ENCODE measurements at places on chromosomes 7 and 10. TPM values are rescaled to one million over a fixed set of nuclear protein-coding genes. Genes with fewer than 3 reads are reported as not detected.

Gene CFTR
- total RNA-seq, result under 0.01 TPM

Gene TCERG1L
- 0.41 TPM for total RNA-seq

Gene OR2F1
- total RNA-seq, result not detected

Gene ST8SIA6
- 1.9 TPM for total RNA-seq

Gene CALCR
- total RNA-seq, result not detected

Gene CYP2E1
- total RNA-seq, result 0.29 TPM

Gene TMEM26
- total RNA-seq, result 0.77 TPM

Gene ASB10
- not detected for total RNA-seq

Gene HMX2
- total RNA-seq, result not detected

Gene CUZD1
- not detected for total RNA-seq

Gene GBX1
- not detected for total RNA-seq

Gene TSPAN15
- total RNA-seq, result 18.6 TPM

Gene IL6
- 4.2 TPM for total RNA-seq

Gene RGR
- total RNA-seq, result not detected

GRCh38 chr10:101351017-101351416 is 2.9 kb upstream of the BTRC start:
- no peak for DNase-seq
- H3K27me3 ChIP-seq, result no peaks in the 10 kb centered on the region
- no peak overlapping the region for H3K27ac ChIP-seq

DNA sequence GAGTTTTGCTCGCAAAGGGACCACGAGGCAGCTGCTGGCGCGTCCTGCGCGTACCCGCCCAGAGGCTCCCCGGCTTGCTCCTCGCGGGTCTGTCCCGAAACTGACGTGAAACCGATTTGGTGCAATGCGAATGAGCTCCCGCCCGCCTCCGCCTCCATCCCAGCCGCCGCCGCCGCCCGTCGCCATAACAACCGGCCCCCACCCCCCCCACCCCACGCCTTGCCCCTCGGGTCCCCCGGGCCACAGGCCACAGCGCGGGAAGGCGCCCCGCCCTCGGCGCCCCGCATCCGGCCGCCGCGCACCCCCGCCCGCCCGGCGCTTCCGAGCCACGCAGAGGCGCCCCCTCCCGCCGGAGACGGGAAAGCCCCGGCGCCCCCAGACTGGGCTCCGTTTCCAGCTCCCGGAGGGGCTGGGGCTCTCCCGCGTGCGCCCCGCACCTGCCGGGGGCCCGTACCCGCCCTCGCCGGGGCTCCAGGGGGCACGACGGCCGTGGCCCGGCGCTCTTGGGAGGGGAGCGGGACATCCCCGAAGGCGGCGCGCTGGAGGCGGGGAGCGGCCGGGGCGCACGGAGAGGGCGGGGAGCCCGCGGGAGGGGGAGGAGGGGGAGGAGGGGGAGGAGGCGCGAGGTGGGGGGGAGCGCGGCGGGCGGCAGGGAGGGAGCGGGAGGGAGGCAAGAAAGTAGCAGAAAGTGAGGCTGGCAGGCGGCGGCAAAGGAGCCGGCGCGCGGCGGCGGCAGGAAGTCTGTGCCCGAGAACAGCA is at the start of gene CAMK1D:
CAMK1D (plus strand) TSS at position 678 of the 759 bp plus-strand sequence.
- H3K27ac ChIP-seq, result peak within 1 kb of the TSS; percentile 95
- no peaks in the 10 kb centered on the region for H3K27me3 ChIP-seq
- no peaks in the 10 kb centered on the region for H3K36me3 ChIP-seq
- H3K4me1 ChIP-seq, result no peaks in the 10 kb centered on the region

GRCh38 chr7:135877805-135878204 is 99.4 kb downstream of the MTPN start:
- DNase-seq, result no peak
- no peak overlapping the region for H3K4me3 ChIP-seq
- H3K27ac ChIP-seq, result no peak overlapping the region
- H3K27me3 ChIP-seq, result no peaks in the 10 kb centered on the region
- H3K36me3 ChIP-seq, result no peaks in the 10 kb centered on the region

DNA sequence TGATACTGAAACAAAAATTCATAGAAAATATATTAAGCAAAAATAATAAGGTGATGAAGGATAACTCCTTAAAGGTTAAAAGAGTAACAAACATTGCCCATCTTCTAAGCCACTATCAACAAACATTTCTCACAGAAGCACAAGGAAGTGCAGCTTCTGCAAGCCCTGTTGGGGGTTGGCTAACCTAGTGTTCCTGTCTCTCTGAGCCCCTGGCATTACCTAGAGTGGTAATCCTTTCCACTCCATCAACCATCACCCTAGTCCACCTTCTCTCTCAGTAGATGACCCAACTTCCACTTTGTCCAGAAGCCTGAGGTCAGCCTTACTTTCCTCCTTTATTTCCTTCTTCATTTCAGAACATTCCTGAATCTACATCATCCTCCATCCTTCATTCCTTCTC is 59.7 kb downstream of the HIPK2 start:
- DNase-seq, result no peak
- H3K4me1 ChIP-seq, result peaks cover 5% of the 10 kb centered on the region
- H3K4me3 ChIP-seq, result no peak overlapping the region
- H3K27me3 ChIP-seq, result no peaks in the 10 kb centered on the region
- H3K27ac ChIP-seq, result no peak overlapping the region

- DNase-seq, result no peak
- H3K27ac ChIP-seq, result no peak overlapping the region
- H3K36me3 ChIP-seq, result no peaks in the 10 kb centered on the region
- H3K27me3 ChIP-seq, result no peaks in the 10 kb centered on the region
Measured at GRCh38 chr7:55271069-55271626, 94.0 kb upstream of the LANCL2 start.

DNA sequence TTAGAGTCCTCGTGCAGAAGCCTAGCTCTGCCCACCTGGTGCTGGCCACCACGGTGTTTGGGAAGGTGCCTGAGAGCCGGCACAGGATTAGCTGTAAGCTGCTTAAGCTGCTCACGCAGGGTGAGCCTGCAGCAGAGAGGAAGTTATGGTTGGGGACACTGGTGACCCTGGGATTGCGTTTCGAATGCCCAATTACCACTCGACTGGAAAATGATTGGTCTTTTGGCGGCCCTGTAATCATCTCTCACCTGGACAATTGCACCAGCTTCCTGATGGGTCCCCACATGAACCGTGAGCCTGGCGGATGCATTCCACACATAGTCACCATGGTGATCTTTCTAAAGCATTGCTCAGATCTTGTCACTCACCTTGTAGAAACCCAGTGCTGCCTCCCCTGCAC is 442.3 kb upstream of the ZMIZ1 start:
- no peak overlapping the region for H3K27ac ChIP-seq
- no peak for DNase-seq
- H3K4me1 ChIP-seq, result no peaks in the 10 kb centered on the region

GRCh38 chr10:126225672-126226008 is 162.6 kb downstream of the ADAM12 start:
- no peak overlapping the region for H3K4me3 ChIP-seq
- H3K4me1 ChIP-seq, result no peaks in the 10 kb centered on the region
- no peak for DNase-seq
- no peaks in the 10 kb centered on the region for H3K36me3 ChIP-seq
- no peak overlapping the region for H3K27ac ChIP-seq
- no peaks in the 10 kb centered on the region for H3K27me3 ChIP-seq

DNA sequence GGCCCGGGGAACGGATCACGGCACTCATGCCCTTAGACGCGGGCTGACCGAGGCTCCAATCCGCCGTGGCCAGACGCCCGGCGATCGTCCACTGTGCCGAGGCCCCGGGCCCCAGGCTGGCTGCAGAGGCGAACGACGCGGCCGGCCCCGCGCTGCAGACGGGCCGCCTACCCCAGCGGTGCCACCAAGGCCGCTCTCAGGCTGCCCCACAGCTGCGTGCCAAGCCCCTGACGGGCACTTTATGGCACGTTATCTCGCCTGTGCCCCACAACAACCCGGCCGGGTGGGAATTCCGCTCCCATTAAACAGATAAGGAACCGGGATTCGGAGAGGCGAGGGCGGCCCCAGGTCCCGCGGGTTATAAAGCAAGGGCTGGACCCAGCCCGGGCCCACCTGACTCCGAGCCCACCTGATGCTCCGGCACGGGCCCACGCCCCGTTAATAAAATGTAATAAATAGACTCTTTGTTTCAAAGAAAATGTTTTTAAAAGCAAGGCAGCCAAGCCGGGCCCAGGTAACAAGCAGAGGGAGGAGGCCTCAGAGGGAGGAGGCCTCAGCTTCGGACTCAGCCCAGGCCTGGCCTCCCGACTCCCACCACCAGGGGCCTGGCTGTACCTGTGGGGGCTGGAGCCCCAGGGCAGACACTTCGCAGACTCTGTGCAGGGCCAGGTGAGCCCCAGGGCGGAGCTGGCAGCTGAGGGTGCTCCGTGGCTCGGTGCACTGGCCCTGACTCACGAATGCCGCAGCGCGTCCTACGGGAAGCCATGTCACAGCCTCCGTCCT is 79.7 kb downstream of the FOXL3 start:
- H3K4me3 ChIP-seq, result no peak overlapping the region
- no peaks in the 10 kb centered on the region for H3K4me1 ChIP-seq
- DNase-seq, result no peak
- no peaks in the 10 kb centered on the region for H3K27me3 ChIP-seq
- no peak overlapping the region for H3K27ac ChIP-seq
- H3K36me3 ChIP-seq, result no peaks in the 10 kb centered on the region

GRCh38 chr7:111224354-111225231 is 133.7 kb downstream of the LRRN3 start:
- no peaks in the 10 kb centered on the region for H3K27me3 ChIP-seq
- no peak for DNase-seq
- no peak overlapping the region for H3K27ac ChIP-seq
- H3K4me3 ChIP-seq, result no peak overlapping the region

DNA sequence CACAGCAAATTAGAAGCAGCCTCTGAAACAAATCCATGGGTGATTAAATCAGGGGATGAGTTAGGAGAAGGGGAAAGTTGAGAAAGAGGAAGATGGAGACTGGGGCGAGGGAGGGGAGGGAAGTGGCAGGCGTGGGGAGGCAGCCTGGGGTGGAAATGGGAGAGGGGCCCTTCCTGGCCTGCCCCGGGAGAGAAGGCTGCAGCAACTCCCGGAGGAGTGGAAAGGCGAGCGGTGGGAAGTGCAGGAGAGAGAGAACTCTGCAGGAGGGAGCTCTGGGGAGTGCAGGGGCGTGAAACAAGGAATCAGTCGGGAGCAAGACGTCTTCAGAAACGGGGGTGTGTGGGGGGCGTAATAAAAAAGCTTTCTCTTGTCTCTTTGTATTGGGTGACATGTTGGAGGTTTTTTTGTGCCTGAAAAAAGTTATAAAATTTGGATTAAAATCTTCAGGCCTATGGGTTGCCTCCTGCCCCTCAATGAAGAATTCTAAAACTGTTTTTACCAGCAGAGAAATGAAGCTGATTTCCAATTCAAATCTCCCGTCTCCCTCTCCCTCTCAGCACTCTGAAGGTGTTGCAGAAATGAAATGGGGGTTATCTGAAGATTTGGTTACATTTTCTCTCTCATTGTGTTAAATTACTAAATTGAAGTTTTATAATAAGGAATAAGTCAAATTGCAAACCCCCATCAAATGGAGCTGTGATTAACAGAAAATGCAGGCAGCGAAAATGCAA is 4.7 kb upstream of the UNCX start:
- no peak overlapping the region for H3K27ac ChIP-seq
- H3K4me3 ChIP-seq, result no peak overlapping the region
- DNase-seq, result no peak
- no peaks in the 10 kb centered on the region for H3K36me3 ChIP-seq
- peaks cover 10% of the 10 kb centered on the region for H3K4me1 ChIP-seq
- peaks cover 79% of the 10 kb centered on the region for H3K27me3 ChIP-seq

GRCh38 chr10:10293481-10293951 is 724.2 kb upstream of the CELF2 start:
- no peaks in the 10 kb centered on the region for H3K27me3 ChIP-seq
- no peak overlapping the region for H3K4me3 ChIP-seq
- no peaks in the 10 kb centered on the region for H3K36me3 ChIP-seq
- DNase-seq, result peak; percentile 39
- no peaks in the 10 kb centered on the region for H3K4me1 ChIP-seq
- H3K27ac ChIP-seq, result peak overlapping the region; percentile 22

GRCh38 chr7:141276031-141276430 is 202.2 kb downstream of the TMEM178B start:
- H3K36me3 ChIP-seq, result no peaks in the 10 kb centered on the region
- no peak overlapping the region for H3K4me3 ChIP-seq
- no peaks in the 10 kb centered on the region for H3K27me3 ChIP-seq
- no peak for DNase-seq

DNA sequence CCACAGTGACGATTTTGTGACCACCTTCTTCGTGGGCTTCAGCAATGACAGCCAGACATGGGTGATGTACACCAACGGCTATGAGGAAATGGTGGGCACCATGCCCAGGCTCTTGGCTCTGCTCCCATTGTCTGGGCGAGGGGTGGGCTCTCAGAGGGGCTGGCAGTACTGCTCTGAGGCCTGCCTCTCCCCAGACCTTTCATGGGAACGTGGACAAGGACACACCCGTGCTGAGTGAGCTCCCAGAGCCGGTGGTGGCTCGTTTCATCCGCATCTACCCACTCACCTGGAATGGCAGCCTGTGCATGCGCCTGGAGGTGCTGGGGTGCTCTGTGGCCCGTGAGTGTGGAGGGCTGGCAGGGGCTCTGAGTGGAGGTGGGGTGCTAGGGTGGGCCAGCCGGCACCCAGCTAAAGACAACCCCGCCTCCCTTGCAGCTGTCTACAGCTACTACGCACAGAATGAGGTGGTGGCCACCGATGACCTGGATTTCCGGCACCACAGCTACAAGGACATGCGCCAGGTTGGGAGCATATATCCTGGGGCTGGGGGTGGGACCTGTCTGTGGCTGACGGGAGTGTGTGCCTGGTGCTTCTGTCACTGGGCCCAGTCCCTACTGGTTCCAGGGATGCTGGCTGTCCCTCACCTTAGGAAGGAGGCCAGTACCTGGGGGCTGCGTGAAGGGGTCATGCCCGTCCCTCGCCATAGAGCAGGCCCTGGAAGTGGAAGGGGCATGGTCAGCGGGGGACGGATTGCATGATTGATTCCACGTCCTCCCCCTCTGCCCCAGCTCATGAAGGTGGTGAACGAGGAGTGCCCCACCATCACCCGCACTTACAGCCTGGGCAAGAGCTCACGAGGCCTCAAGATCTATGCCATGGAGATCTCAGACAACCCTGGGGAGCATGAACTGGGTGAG is 6.8 kb downstream of the AEBP1 start:
- no peaks in the 10 kb centered on the region for H3K36me3 ChIP-seq
- peaks cover 7% of the 10 kb centered on the region for H3K4me1 ChIP-seq
- H3K27me3 ChIP-seq, result no peaks in the 10 kb centered on the region

DNA sequence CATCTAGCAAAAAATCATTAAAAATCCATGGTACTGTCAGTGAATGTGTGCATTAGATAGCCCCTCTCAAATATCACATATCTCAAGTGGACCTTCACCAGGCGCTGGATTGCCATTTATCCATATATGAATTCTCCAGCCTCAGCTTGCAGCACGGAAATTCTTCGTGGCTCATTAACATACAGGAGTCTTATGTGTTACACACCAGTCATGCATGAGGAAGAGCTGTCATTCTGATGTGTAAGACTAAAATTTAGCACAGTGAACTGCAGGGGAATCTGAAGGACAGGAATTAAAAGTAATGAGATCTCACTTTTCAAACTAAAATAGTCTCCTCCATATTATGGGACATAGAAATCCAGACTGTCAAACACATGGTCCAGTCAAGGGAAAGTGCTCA is 542.4 kb upstream of the DPP6 start:
- H3K4me1 ChIP-seq, result no peaks in the 10 kb centered on the region
- no peaks in the 10 kb centered on the region for H3K36me3 ChIP-seq
- DNase-seq, result no peak
- H3K27me3 ChIP-seq, result no peaks in the 10 kb centered on the region

All from uterus (tissue), 4 donors.